ENCODE measurements at places on chromosomes 7 and 10.
A peak's percentile ranks its signal among the peaks of the same experiment; 100 is the strongest.

DNA sequence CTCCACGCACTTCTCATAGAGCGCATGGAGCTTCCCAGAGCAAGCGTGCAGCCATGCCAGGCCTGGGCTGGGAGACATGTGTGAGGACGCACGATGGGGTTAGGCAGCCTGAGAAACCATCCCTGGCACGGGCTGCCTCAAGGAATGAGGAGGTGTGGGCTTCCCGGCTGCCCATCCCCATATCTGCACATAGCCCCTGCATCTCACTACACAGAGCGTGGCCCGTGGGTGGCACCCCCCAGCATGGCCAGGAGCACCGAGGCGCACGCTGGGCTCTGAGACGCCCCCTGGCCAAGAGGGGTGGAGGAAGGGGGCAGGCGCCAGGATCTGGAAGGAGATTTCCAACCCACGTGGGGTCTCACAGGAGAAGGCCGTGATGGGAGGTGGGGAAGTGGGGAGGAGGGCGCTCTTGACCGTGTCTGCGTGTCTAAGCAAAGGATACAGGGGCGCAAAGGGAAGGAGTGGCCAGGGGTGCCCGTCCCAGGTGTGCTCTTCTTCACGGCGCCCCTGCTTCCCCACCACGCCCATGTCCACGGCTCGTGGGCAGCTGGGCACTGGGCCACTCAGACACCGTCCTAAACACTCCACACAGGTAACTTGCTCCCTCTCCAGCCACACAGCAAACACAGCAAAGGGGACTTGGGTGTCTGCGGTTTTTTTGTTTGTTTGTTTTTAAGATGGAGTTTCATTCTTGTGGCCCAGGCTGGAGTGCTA lies 340.5 kb downstream of the PTPRN2 start:
- DNase-seq = no peak

DNA sequence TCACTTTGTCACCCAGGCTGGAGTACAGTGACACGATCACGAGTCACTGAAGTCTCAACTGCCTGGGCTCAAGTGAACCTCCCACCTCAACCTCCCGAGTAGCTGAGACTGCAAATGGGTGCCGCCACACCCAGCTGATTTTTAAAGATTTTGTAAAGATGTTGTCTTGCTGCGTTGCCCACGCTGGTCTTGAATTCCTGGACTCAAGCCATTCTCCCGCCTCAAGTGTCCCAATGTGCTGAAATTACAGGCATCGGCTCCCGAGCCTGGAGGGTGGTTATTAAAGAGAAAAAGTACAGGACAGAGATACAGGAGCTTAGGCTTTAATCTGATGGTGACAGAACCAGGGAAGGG lies 55.1 kb downstream of the KCTD7 start:
- DNase-seq = no peak

- DNase-seq = no peak
These were observed 876.2 kb upstream of the AUTS2 start for GRCh38 chr7:68722044-68722443.

- DNase-seq = no peak
These were observed 102.2 kb upstream of the ZNF438 start for GRCh38 chr10:31133792-31134310.

- DNase-seq = no peak
These were observed 208.7 kb downstream of the PAXIP1 start for GRCh38 chr7:154794147-154794780.

DNA sequence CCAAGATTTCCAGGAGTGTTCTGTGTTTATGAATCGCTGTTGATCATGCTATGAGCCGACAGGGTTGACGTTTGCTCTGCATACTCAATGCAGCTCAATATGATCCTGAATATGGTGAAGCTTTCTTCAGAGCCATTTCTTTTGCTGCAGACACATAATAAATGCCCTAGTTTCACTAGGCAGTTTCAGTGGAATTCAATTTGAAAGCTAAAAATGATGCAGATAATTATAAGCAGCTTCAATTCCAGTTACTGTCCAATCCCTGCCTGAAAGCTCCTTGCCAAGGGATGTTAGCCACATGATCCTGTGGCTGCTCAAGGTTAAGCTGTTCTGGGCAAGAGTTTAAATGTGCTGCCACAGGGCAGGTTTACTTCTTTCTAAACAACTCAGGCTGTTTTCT lies 805.6 kb downstream of the NRG3 start:
- no peak for DNase-seq

DNA sequence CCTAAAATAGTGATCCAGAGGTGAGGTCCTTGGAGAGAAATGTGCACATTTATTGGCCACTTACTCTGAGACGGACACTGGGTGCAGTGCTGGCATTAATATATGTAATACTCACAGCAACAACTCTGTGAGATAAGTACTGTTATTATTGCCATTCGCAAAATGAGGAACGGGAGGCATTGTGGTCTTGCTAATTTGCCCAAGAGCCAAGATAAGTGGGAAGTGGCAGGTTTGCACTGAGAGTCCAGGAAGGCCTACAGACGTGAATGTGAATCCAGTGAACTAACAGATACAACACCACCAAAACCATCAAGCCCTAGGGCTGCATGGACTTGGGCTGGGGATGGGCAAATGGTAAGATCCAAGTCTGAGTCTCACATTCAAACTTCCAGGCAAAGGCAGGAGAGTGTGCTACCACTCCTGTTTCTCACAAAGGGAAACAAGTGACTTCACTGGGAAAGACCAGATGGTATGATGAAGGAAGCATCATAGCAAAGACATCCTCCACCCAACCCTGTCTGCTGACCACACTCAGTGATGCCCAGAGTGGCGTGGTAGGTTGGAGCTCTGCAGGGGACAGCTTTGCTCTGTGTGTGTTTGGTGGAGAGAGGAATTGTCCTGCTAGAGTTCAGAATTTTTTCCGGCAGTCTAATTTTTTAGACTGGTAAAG lies 19.2 kb downstream of the TMEM273 start:
- DNase-seq = peak; percentile 81

DNA sequence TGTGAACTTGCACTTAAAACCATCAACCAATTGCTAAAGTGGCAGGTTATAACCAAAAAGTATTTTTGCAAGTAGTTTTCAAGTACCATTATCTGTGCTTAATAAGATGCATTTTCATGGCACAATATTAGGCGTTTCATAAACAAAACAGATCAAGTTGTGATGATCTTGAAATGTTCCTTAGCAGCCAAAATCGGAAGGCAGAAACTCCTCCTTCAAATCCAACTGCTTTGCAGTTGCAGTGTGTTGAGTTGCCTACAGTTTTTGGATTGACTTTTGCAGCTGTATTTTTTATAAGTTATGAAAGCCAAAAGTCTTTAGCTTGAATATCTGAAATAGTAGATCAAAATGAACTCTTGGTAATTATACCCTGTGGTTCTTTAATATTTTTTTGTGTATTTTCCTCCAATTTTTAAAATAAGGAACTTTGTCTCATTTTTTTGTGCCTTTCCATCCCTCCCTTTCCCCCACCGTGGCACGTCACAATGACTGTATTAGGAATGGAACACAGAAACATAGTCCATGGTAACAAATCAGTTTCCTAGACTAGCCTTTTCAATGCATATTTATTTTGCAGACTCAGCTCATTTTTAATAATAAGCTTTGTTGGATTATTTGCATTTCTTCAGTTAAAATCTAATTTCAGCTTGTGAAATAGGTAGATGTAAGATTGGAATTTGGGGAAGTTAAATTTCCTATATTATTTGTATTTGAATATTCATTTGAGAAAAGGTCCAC lies 80.8 kb downstream of the ADD3 start:
- no peak for DNase-seq

- DNase-seq = no peak
These were observed 12.0 kb upstream of the PTPRZ1 start for GRCh38 chr7:121860953-121861352.

GRCh38 chr7:36497775-36498174 lies 108.1 kb downstream of the ANLN start:
- no peak for DNase-seq

DNA sequence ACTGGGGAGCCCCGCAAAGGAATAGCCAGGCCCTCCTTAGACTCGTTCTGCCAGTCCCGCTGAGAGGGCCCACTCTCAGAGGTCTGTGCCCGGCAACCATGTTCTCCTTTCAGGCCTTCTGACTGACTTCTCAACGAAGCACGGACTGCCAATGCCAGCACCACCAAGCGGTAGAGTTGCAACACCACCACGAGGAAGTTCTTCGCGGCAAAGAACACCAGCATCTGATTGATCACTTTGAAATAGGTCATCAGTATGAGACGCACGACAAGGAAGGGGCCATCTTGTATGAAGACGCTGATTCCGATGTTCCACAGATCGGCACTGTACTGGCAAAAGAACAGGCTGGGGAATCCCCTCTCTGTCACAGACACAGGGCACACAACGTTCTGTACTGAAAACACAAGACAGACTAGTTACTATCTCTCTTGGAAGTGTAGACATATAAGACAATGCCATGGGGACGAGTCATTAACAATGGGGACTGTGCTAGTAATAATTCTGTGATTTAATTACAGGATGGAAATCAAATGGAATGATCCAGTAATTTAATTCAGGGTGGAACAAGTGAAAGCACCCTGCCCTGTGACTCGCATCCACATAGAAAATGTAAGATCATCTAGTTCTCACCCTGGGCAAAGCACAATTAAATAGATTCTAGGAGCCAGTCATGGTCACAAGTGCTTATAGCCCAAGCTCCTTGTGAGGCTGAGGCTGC lies 42.7 kb downstream of the TMEM26 start:
- no peak for DNase-seq

DNA sequence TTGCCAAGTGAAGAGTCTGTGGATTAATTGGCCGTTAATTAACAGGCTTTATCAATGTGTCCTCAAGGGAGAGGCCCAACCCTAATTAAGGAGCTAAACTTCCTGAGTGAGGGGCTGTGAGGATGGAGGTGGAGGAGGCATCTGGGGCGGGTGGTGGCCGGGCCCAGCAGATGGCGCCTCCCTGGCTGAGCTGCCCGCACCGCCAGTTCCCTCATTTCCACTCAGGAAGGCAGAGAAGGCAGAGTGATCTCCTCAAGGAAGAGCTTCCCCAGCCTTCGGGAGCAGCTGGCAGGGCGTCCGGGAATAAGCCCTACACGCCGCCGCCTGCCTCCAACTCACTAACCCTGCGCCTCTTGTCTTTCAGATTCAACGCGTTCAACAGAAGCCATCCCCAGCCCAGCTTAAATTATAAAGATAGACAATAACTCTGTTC lies 112.2 kb downstream of the CYTH3 start:
- DNase-seq = no peak

DNA sequence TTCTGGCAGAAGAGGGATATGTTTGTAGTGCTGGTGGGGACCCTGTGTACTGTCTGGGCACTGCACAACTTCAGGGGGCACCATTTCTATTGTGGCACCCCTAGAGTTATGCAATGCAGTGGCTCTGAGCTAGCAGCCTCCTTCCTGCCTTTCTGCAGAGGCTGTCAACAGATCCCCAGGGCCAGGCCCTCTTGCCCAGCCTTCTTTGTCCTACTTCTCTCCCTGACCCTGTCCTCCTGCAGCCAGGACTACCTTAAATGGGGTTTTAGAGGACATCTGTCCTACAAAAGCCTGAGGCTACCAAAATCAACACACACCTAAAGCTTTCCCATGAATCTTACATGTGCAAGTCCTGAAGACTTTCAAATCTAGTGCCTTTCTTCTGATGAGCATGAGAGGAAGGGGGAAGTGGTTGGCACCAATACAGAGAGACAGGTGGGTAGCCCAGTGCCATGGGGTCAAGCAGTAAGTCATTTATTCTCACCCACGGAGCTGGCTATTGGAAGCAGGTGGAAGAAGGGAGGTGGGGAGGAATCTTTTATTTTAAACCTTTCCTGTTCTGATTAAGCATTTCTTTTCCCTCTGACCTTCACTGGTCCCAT lies 2.4 kb downstream of the SPOCK2 start:
- no peak for DNase-seq

DNA sequence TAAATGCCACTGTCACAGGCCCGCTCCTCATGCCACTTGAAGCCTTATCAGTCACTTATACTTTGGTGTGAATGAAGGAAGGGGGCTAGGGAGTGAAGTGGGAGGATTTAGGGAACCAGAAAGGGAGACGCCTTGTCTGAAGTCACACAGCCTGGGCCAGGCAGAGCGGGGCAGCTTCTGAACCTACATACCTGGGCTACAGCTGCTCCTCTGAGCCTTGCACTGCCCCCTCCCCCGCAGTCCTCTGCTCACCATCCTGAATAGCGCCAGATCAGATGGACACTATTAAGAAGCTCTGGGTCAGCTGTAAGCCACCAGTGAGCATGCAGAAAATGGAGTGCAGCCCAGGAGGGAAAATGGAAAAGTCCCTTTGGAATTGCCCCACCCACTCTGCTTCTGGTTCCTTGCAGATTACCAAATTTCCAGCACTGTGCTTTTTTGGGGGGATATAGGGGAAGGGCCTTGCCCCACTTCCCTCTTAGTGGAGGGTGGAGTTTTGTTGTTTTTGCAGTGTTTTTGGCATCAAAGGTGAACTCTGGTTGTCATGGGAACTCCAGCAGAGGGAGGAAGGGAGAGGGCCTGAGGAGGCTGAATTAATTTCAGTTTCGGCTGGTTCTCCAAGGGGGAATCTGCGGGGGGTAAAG lies 35.0 kb upstream of the ADCYAP1R1 start:
- DNase-seq = no peak

- DNase-seq = no peak
These were observed 9.2 kb downstream of the EPHB6 start for GRCh38 chr7:142863891-142864685.

GRCh38 chr7:66419210-66419609 lies 209.5 kb upstream of the KCTD7 start:
- peak; percentile 81 for DNase-seq

- no peak for DNase-seq
These were observed 95.0 kb upstream of the BMPER start for GRCh38 chr7:33810356-33810755.

GRCh38 chr7:129827467-129827990 lies 125.2 kb downstream of the UBE2H start:
- DNase-seq = no peak

GRCh38 chr10:99395750-99396445 lies 34.5 kb downstream of the GOT1 start:
- peak; percentile 30 for DNase-seq

GRCh38 chr10:34137201-34137600 lies 677.9 kb downstream of the PARD3 start:
- no peak for DNase-seq

DNA sequence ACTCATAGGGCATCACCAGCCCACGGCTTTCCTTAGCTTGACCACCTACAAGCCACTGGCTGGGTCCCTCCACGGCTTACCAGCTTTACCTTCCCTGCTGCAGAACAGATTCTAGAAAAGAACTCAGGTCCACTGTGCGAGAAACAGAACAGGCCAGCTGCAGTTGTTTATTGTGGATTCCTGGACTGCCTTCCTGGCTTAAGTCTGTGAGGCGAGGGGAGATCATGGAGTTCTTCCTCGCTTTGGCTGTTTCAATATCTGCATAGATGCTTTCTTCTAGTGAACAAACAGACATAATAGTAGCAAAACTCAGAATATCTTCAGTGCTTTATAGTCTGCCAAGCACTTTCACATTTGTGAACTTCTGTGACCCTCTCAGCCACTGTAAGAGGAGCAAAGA lies 162.9 kb upstream of the HABP2 start:
- no peak for DNase-seq
